ENCODE measurements at places on chromosomes 5 and 9.
A peak's percentile ranks its signal among the peaks of the same experiment; 100 is the strongest.

GRCh38 chr5:137051161-137051560 lies 448.0 kb downstream of the SPOCK1 start:
- DNase-seq: no peak

- DNase-seq: no peak
Observed at GRCh38 chr5:129361441-129362025, 98.6 kb upstream of the ADAMTS19 start.

- DNase-seq: no peak
Observed at GRCh38 chr5:180618829-180619562, 27.7 kb upstream of the SCGB3A1 start.

- DNase-seq: no peak
Observed at GRCh38 chr5:140054086-140054689, 11.1 kb upstream of the NRG2 start.

- peak; percentile 54 for DNase-seq
Observed at GRCh38 chr5:54651482-54652076, 134.0 kb downstream of the SNX18 start.

- no peak for DNase-seq
Observed at GRCh38 chr9:33914887-33915628, 98.1 kb downstream of the UBE2R2 start.

DNA sequence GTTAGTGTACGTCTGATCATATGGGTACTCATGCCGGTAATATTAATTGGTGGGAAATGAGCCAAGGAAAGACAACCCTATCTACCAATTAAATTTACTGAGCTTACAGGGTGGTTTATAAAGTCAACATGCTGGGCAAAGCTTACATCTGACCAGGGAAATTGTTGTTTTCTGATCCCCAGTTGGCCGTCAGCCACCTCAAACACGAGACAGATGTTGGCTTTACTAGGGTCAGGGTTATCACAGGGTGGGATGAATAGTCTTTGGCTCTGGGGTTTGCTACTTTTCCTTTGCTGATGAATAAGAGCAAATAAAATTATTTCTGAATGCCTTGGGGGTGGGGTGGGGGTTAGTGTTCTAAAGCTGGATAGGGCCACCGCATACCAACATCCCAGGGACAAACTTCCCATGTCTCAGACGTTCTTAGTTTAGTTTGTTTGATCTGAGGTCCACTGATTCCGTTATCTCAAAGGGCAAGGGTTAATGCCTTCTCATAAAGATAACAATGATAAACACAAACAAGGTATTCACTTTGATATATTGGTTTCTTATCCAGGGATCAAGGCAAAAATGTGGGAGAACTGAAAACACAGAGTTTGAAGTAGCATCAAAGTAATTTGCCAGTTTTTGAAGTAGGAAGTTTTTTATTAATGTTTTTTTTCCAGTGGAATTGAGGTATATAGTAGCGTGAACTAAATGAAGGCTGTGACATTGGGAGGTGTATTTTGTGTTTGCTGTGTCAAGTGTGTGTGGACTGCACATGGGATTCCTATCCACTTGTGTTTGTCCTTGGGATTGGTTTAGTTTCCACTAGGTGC lies 109.1 kb upstream of the RPS23 start:
- peak; percentile 14 for DNase-seq

Measured in DMS79 (cell line).